AG08396 (cell line): ENCODE measurements at places on chromosomes 5 and 9.

DNA sequence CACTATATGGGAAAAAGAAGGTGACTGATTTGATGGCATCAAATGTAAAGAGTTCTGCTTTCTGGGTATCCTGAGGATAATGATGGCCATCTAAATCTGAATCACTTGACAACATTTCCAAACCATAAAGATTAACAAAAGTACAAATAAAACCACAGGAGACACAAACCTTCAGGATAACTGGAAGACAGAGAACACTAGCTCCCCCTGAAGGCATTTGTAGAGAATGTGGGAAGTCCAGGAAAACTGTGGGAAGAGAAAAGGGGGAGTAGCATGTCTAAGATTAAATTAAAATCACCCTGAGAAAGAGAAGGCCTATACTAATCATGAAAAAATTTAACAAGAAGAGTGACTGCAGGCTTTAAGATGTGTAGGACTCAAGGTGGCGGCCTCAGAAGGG lies 116.2 kb downstream of the PRELID2 start:
- peak; percentile 29 for DNase-seq

DNA sequence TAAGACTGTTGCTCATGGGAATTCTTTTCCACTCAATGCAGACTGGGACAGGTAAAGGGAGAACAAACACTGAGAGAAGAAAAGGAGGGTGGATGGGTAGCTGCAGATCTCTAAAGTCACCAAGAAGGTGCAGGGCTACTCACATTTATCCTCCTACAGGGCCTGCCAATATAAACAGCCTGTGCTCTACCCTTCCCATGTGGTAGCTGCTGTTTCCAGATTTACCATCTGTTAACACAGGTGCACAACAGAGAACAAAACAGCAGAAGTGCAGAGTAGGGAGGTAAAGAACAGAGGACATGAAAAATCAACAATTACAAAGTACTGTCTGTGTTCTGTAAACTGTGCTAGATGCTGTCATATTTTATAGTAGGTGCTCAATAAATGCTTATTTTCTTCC lies 26.0 kb downstream of the JAKMIP2 start:
- DNase-seq: no peak

- peak; percentile 95 for DNase-seq
Observed at GRCh38 chr9:125407974-125408900, 146.6 kb downstream of the GAPVD1 start.

- DNase-seq: peak; percentile 84
Observed at GRCh38 chr9:128001779-128002298, 21.1 kb upstream of the EEIG1 start.

- DNase-seq: no peak
Observed at GRCh38 chr5:42495914-42496313, 72.7 kb downstream of the GHR start.
